Stimulated activated naive CD8-positive, alpha-beta T cell treated with anti-CD3 and anti-CD28 coated beads, Interleukin-15, amount 100 ng/mL, for 72 hours (primary cell): ENCODE measurements at places on chromosomes 3 and 15.

- no peak for DNase-seq
Measured at GRCh38 chr15:83435782-83436181, 11.4 kb upstream of the SH3GL3 start.

- DNase-seq: no peak
Measured at GRCh38 chr3:14867936-14868570, 49.3 kb downstream of the FGD5 start.

- DNase-seq: no peak
Measured at GRCh38 chr3:152331018-152331541, 62.4 kb downstream of the MBNL1 start.

- no peak for DNase-seq
Measured at GRCh38 chr3:46539443-46540005, 26.6 kb downstream of the LRRC2 start.

GRCh38 chr3:188417271-188417696 lies 263.3 kb downstream of the LPP start:
- DNase-seq: no peak

DNA sequence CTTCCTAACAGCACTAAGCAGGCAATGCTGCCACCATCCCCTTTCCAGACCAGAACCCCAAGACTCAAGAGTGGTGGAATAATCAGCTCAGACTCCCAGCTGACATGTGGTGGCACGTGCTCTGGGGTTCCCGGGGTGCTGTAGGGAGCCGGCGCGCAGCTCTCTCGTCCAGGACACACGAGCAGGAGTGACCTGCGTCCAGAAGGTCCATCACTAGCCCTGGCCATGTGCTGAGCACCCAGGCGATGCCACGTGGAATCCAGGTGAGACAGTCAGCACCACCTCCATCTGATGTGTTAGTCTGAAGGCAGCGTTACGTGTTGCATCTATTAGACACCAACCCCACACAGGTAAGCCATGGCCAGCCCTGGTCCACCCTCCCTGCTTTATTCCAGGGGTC lies 78.2 kb downstream of the VGLL4 start:
- no peak for DNase-seq

GRCh38 chr3:136658946-136659682 lies 93.1 kb downstream of the STAG1 start:
- DNase-seq: no peak

- no peak for DNase-seq
Measured at GRCh38 chr3:67059443-67059842, 61.3 kb downstream of the KBTBD8 start.

DNA sequence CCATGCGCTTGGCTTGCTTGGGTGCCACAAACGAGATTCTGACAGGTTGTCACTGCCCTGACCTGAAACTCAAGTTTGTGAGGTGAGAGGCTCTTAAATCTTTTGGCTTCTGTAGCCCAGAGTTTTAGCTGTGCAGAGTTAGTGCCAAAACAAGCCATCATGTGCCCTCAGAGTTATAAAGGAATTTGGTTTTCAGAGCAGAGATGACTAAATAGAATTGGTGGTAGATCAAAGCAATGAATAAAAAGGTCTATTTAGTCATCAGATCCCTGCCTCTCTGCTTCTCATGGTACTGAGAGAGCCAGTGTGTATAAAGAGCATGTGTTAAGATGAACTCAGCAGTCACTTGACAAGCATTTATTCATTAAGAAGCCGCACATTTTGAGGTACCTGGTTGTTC lies 207.5 kb upstream of the DPH6 start:
- no peak for DNase-seq

GRCh38 chr3:147775411-147775810 lies 366.2 kb downstream of the ZIC1 start:
- DNase-seq: no peak

DNA sequence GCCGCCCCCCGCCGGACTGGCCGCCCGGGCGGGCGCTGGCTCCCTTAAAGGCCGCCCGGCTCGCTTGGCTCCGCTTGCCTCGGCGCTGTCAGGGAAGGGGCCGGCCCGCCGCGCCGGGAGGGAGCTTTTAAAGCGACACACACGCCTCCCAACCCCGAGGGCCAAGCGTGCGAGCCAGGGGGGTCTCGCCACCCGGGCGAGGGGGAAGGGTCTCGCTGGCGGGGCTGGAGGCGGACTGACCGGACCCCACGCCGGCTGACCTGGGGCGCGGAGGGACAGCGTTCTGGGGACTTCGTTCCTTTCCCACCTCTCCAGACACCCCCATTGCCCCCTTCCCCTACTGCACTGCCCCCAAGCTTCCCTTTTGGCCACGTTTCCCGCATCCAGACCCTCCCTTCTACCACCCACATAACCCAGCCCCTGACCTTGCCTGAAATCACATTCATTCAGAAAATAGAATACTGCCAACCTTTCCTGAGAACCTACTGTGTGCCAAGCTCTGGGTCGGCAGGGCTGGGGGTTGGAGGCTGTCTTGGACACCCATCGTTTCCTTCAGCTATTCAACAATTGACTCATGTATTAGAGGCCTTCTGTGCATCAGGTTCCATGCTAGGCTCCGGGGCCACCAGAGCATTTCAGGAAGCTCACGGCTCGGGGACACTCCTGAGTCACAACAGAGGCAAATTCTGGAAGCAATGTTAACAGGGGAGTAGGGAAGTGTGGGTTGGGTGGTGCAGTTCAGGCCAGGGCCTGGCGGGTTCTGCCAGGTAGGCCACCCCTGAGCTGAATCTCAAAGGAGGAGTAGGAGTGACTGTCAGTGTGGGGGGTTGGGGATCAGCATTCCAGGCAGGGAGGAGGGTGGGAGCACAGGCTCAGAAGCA lies at the start of gene INSYN1:
TSS of gene INSYN1 (minus strand) at position 102 of the 881 bp plus-strand sequence. CDS start 2,221 bp downstream, outside the sequence.
- DNase-seq: no peak

GRCh38 chr3:23723930-23724329 lies 81.8 kb upstream of the UBE2E1 start:
- no peak for DNase-seq

DNA sequence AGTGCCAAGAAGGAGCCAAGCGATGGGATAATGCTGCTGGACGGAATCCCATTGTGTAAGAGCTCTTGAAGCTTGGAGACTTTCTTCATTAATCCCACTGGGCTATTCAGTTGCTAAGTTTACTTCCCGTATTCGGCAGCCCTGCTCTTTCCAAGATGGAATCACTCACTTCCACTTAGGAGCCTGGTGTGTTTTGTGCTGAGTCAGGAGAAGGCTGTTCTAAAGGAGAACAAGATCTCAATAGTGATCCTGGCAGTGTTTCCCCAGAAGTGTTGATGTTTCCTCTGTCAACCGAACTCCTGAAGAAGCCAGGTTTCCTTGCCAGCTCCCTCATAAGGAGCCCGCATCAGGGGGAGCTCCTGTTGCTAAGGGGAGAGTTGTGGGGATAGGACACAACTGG lies 270.2 kb upstream of the CHRM5 start:
- no peak for DNase-seq

- DNase-seq: no peak
Measured at GRCh38 chr3:142033292-142033691, 116.1 kb downstream of the TFDP2 start.

DNA sequence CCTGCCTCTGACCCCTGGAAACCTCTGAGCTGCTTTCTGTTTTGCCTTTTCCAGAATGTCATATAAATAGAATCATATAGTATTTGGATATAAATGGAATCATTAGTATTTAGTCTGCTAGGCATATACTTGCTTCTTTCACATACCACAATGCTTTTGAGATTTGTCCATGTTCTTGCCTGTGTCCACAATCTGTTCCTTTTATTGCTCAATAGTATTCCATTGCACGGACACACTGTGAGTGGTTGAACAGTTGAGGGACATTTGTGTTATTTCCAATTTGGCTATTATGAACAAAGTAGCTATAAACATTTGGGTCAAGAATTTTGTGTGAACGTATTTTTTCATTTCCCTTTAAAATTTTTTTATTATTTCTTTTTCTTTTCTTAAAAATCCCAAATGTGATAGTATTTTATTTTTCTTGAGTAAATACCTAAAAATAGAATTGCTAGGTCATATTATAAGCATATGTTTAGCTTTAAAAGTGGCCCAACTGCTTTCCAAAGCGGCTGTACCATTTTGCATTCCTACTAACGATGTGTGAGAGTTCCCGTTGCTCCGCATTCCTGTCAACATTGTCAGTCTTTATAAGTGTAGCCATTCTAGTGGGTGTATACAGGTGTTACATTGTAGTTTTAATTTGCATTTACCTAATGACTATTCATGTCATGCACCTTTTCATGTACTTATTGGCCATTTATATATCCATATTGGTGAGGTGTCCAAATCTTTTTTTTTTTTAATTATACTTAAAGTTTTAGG lies 26.5 kb downstream of the WDR53 start:
- no peak for DNase-seq

DNA sequence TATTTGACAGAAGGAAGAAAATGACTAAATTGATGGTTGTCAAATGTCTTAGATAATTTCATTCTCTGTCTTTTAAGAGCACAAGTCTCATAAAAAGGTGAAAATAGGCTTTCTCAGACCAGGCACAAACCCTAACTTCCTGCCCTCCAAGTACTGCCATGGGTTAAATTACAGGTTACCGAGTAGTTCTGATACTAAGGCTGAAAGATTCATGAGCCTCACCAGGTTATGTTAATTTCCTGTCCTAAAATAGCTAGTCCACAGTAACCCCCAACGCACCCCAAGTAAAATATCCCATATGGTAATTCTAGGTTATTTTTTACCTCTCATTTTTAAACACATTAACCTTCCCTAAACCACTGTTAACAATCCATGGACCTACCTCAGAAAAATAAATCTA lies 42.0 kb downstream of the GSK3B start:
- DNase-seq: no peak

GRCh38 chr3:99084156-99084555 lies 182.7 kb upstream of the DCBLD2 start:
- no peak for DNase-seq

DNA sequence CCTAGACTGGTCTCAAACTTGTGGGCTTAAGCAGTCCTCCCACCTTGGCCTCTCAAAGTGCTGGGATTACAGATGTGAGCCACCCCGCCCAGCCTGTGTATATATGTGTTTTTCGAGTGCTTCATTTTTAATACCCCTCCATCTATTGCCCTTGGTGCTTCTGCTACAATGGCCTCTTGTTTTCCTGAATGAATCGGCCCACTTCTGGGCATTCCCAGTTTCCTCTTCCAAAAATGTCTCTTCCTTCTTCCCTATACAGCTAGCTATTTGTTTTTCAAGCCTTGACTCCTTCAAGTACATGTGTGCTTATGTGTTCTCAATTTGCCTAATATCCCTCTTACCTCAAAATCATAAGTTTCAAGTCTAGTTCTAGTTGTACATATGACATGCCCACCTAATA lies 16.7 kb downstream of the DIPK2A start:
- no peak for DNase-seq

GRCh38 chr3:32281570-32282106 lies 43.2 kb downstream of the CMTM8 start:
- DNase-seq: no peak

GRCh38 chr3:98331329-98331728 lies 22.3 kb upstream of the OR5K4 start:
- DNase-seq: no peak

DNA sequence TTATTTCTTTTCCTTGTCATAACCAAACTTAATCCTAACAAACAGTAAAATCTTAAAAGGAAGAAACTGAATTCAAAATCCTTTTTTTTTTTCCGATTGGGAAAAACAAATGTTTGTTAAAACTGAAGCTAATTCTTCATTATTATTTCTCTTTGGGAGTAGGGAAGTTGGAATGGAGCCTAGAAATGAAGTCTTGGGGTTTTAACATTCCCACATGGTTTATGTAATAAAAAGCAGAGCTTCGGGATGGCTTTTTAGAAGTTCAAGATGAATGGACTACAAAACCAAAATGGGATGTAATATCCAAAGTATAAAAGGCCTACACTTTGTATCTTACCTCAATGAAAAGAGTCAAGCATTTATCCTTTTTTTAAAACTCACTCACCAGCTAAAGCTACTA lies 189.0 kb upstream of the TMC3 start:
- no peak for DNase-seq

DNA sequence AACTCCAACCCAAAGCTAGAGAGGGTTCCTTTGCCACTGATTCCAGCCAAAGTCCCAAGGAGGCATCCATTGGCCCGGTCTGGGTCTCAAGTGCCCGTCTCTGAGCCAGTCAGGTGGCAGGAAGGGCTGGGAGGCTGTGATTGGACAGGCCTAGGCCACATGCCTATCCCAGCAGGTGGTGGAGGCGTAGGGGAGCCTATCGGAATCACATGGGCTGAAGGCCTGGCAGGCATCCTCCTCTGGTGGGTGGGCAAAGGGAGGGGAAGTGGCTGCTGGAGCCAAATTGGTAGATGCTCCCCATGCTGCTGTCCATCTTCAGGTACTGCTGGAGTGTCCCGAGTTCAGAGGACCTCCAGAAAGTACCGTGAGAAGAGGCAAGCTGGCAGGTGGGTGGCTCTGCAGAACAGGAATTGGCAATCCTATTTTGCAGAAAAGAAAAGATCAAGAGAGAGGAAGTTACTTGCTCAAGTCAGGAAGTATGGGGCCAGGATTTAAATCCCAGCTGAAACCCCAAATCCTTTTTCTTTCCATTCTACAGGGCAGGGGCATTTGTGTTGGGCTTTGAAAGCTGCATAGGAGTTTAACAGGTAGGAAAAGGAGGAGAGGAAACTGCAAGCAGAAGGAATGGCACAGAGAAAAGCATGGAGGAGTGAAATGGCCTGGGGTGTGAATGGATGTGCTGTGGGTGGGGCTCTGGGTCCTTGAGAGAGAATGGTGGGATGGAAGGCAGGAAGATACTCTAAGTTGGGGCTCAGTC lies 3.7 kb downstream of the CHST13 start:
- DNase-seq: no peak

- DNase-seq: no peak
Measured at GRCh38 chr15:80333261-80333660, 70.9 kb upstream of the ARNT2 start.

DNA sequence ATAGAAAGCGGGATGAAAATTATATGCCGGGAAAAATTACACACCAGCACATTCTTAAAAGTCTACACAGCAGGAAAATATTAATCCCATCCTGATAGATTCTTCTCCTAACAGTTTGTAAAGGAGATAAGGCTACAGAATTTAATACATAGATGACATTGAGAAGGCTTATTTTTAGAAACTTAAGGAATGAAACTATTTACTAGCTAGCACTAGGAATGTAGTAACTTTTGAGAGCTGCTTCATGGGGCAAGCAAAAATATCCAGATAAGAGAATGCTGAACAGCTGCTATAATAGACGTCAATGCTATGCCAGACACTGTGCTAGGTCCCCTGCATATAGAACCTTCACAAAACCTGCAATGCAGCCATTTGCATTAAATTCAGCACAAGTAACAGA lies 912.7 kb upstream of the NR2F2 start:
- no peak for DNase-seq

DNA sequence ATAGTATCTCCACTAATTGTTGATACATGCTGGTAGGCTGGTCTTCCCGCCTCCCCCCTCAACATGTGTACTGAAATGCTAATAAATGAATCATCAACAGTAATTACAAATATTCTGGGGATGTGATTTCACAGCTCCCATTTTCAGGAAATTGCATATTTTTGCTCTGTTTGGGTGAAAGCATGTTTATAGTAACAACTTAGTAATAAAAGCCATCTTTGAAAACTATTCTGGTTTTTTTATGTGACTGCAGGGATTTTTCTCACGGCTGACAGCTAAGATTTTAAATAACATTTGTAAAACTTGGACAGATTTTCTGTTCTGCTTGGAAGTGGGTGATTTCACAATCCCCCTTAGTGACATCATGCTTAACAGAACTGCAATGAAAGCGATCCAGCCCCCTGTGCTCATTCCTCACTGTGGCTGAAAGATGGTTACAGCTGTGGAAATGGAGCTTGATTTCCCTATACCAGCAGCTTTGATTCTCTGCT lies 25.6 kb upstream of the FAM174B start:
- DNase-seq: no peak
